Naive thymus-derived CD4-positive, alpha-beta T cell (primary cell): ENCODE measurements at places on chromosomes 6 and 20. TPM values are rescaled to one million over a fixed set of nuclear protein-coding genes. Genes with fewer than 3 reads are reported as not detected.

DNA sequence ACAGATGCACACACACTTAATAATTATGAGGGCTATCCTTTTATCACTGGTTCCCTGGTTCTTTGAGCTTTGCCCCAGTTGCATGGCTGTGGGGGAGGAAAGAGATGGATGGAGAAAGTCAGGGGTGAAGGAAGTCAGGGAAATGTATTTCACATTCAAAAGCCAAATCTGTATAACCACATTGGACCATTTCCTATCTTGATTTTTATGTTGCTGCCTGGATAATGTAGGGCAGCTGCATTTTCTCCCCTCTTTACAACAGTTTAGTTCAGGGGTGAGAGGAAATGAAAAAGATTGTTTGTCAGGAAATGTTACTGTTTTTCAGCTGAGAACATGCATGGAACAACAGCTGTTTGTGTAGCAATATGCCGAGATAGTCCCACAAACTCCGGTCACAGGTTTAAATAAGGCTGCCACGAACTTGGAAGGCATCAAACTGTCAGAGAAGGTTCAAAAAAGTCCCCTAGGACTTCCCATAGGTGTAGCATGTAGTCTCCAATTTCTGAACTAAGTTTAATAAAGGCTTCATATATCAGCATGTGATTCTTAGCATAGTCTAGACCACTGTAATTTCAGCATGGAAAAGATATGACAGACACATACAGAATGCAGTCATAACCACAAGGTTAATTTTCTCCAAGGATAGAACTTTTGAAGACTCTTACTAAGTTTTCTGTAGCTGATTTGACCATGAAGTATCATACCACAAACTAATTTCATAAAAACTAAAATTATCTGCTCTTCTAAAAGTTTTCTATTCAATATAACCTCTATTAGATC, 82.1 kb upstream of the COL21A1 start:
- no peak for DNase-seq

DNA sequence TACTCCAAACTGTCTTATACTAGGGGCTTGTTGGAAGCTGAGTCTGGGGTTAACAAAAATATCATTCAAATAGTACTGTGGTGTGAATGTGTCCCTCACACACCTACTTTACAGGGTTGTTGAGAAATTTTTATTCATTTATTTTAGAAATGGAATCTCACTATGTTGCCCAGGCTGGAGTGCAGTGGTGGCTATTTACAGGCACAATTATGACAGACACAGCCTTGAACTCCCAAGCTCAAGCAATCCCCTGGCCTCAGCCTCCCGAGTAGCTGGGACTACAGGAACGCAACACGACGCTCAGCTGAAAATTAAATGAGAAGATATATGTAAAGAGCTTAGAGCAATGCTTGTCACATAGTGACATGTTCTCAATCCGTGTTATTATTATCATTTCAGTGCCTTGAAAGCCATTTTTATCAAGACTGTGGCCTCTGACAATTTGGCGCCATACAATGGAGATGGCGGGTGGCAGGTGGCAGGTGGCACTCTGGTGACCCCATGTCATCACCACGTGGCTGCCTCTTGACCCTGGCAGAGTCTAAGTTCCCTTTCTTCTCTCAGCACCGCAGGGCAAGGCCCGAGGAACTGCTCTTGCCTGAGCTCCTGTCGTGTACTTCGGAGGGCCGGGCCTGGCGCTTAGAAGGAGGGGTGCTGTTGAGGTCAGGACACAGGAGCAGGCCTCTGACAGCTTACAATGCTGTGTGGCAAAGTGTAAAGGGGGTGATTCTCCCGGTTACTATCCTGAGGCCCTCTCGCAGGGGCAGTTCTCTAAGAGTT, 64.5 kb downstream of the STX11 start:
- no peak for DNase-seq

The SLC16A10 gene
- polyA plus RNA-seq, result 10.6 TPM

The SYCP2 gene
- 0.76 TPM for polyA plus RNA-seq

The SLC17A3 gene
- polyA plus RNA-seq, result not detected

DNA sequence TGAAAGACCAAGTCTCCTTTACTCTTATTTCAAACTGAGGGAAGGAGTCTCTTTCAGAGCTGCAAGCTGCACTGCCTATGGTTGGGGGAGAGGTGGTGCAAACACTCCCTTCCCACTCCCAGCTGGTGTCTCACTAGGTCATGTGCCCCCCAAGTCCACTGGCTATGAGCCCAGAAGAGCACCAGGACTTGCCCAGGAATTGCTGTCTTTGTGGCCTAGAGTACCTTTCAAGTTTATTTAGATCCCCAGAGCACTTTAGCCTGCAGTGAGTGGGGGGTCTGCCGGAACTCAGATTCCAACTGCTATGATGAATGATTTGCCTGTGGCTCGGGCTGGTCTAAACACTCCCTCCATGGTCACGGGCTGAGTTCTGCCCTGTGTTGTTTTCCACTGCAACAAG, 192.6 kb upstream of the CITED2 start:
- no peak for DNase-seq

GRCh38 chr6:162970246-162970645, 242.5 kb downstream of the PACRG start:
- DNase-seq, result no peak

- no peak for DNase-seq
These were observed 16.7 kb downstream of the RAD21L1 start for GRCh38 chr20:1242530-1242929.

DNA sequence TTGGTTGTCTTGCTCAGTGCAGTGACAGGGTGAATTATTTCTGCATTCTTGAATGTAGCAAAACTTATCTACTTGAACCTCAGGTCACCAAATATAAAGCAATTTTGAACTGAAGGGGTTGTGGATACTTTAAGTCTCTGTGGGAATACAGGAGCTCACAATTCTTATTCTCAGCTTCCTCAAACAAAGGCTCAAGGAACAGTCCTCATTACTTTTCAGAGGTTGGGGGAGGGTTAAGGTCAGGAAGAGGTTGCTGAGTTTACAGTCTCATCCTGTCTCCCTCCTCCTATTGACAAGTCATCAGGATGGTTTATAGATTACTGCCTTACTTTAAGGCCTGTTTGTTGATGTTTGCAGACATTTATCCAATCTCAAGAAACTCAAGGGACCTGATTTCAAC, 143.6 kb upstream of the SPACA1 start:
- DNase-seq, result no peak

DNA sequence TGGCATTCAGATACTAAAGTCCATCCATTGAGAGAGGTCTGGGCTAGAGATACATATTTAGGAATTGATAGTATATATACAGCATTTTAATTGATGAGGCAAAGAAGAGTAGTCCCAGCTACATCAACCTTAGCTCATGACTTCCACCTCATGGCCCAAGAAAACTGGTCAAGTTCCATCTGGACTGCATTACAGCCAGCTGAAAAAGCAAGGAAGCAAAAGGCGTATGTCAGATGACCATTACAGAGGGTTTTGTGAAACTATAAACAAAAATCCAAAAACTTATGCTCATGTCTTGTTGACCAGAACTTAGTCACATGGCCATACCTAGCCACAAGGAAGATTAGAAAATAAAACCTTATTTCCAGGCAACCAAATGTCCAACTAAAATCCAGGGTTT, 46.8 kb upstream of the RNF146 start:
- no peak for DNase-seq

GRCh38 chr6:77740380-77740779, 87.5 kb downstream of the MEI4 start:
- no peak for DNase-seq

The RCAN2 gene
- polyA plus RNA-seq, result not detected

The OXT gene
- polyA plus RNA-seq, result 1.2 TPM

DNA sequence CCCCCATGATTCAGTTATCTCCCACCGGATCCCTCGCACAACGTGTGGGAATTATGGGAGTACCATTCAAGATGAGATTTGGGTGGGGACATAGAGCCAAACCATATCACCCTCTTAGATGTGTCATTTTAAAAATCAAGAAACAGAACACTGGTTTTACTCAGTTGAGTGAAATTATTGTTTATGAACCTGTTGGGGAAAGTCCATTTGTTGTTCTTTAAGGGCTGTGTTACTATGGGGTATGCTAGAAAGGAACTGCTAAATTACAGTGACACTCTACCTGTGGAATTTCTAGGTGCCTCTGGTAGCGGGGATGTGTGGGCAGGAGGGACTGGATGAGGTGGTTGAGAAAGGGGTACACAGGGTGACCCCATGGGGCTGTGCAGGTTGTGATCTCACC, 28.9 kb downstream of the STX11 start:
- DNase-seq, result no peak

- DNase-seq, result no peak
These were observed 12.7 kb downstream of the EDEM2 start for GRCh38 chr20:35134472-35134871.

DNA sequence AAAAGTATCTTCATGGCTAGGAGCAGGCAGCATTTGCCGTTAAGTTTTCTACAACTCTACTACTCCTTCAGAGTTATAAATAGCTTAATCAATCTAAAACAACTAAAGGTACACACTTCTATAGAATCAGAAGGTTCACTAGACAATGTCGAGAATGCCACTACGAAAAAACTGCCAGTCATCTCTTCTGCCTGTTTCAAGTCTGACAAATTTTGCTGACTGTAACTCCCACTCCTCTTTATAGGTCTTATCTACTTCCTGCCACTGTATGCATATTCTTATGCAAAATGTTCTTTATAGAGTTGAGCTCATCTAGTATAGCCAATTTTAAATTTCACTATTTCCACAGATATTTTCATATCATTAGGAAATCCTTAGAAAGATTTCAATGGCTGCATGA, 160.1 kb downstream of the EYS start:
- DNase-seq, result no peak

GRCh38 chr6:16764188-16764950, 3.1 kb upstream of the ATXN1 start:
- no peak for DNase-seq

DNA sequence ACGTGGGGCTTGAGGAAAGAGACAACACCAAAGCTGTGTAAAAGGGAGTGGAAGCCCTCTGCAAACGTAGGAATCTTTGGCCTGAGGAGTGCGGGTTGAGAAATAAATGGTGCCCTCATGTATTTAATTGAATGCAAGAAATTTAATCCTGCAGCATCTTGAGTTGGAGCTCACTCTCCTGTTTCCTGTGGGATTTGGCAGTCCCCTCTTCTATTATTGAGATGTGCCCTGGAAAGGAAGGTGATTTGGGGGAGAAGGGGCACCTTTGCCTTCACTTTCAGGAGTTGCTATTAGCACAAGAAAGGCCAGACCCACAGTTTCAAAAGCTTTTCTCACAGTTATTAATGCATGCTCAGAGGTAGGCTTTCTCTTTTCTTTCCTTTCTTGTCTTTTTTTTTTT, 201.4 kb upstream of the HDDC2 start:
- DNase-seq, result no peak

- no peak for DNase-seq
These were observed 11.2 kb upstream of the SERPINB9 start for GRCh38 chr6:2914318-2914660.

GRCh38 chr20:45406260-45407066, 1.6 kb upstream of the DBNDD2 start:
- DNase-seq, result peak; percentile 68

The CRYBG1 gene
- polyA plus RNA-seq, result 18.3 TPM

DNA sequence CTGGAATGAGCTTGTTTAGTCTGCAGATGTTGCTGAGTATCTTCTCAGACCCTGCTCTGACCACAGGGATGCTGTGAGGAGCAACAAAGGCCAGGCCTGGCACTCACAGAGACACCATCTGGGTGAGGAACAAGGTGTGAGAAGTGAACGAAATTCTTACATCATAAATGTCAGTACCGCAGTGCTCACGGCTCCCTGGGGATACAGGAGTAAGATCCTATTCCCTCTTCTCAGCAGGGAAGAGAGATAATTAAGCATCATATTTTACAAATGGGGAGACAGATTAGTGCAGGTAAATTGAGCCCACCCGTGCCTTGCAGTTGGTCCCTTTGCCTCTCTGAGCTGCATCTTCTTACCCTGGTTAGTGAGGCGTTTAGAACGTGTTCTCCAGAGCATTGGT, 106.2 kb downstream of the DTD1 start:
- DNase-seq, result no peak

- DNase-seq, result no peak
These were observed 155.1 kb upstream of the SOX4 start for GRCh38 chr6:21438237-21438985.

DNA sequence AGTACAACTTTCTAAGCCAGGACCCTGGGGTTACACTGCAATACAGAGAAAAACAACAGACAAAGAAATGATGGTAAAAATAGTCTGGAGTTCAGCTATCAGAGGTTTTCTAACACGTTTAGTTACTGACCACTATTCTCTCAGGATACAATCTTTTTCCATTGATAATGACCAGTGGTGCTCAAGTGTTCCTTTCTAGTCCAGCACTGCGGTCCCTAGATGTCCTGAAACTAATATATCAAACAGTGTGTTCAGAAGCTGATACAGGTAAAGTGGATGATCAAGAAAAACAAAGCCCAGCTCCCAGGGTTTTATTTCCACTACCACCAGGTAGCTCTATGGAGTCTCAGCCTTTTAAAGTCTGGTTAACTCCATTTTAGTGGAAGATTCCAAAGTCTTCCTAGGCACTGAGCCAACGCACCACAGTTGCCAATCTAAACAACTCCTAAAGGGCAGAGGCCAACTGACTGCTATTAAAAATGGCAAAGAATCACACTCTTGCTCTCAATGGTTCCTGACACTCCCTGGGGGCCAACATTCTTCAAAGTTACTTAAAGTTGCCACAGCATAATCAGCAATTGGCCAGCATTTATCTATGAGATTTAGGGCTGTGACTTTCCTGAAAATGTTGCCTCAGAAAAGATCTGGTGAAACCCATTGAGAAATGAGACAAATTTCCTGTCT, 38.2 kb downstream of the DZANK1 start:
- DNase-seq, result no peak

The STX11 gene
- 1.9 TPM for polyA plus RNA-seq

GRCh38 chr6:113352029-113352801, 504.9 kb upstream of the MARCKS start:
- no peak for DNase-seq

DNA sequence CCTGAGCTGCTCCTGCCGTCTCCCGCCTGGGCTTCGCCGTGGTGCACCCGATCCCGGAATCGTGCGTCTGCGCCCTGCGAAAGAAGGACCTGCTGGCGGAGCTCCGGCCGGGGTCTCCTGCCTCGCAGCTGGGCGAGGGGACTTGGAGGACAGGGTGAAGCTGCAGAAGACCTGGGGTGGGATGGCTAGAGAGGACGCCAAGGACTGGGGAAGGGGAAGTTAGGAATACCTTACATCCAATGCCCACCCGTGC, 150.2 kb downstream of the PRL start:
- DNase-seq, result no peak

The SULF2 gene
- polyA plus RNA-seq, result 0.60 TPM

- no peak for DNase-seq
These were observed 22.5 kb downstream of the JARID2 start for GRCh38 chr6:15268137-15268908.

DNA sequence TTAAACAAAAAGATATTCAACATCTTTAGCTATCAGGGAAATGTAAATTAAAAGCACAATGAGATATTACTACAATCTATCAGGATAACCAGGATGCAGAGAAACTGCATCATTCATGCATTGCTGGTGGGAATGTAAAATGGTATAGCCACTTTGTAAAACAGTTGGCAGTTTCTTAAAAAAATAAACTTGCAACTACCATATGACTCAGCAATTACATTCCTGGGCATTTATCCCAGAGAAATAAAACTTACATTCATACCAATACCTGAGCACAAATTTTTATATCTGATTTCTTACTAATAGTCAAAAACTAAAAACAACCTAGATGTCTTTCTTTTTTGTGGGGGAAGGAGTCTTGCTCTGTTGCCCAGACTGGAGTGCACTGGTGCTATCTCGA, 190.3 kb upstream of the TAB2 start:
- DNase-seq, result no peak

GRCh38 chr6:79330704-79331103, 96.2 kb upstream of the HMGN3 start:
- no peak for DNase-seq

The GJA1 gene
- 0.08 TPM for polyA plus RNA-seq

The SHLD1 gene
- polyA plus RNA-seq, result 17.7 TPM

- DNase-seq, result no peak
These were observed 6.3 kb upstream of the GJA1 start for GRCh38 chr6:121428872-121429756.
